ENCODE measurements at places on chromosomes 4 and X.

DNA sequence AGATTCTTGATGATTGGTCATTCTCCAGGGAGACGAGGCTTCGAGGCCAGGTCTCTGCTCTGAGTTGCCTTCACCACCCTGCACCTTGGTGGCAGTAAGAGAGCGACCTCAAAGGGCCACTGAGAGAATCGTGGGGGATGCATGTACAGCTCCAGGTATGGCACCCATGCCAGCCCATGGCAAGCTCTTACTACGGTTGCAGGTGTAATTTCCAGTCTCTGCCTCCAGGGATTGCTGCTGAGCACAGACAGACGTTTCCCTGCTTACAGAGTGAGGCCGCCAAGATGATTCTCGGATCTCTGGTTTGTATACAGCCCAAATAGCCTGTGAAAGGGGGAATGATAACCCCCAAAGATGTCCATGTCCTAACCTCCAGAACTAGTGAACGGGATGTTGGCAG, 16.3 kb upstream of the DRD5 start:
- no peak for DNase-seq

- no peak for DNase-seq
These were observed 77.3 kb upstream of the MSX1 start for GRCh38 chr4:4781936-4782707.

- DNase-seq, result no peak
These were observed 217.2 kb upstream of the ARSJ start for GRCh38 chr4:114196606-114197005.

DNA sequence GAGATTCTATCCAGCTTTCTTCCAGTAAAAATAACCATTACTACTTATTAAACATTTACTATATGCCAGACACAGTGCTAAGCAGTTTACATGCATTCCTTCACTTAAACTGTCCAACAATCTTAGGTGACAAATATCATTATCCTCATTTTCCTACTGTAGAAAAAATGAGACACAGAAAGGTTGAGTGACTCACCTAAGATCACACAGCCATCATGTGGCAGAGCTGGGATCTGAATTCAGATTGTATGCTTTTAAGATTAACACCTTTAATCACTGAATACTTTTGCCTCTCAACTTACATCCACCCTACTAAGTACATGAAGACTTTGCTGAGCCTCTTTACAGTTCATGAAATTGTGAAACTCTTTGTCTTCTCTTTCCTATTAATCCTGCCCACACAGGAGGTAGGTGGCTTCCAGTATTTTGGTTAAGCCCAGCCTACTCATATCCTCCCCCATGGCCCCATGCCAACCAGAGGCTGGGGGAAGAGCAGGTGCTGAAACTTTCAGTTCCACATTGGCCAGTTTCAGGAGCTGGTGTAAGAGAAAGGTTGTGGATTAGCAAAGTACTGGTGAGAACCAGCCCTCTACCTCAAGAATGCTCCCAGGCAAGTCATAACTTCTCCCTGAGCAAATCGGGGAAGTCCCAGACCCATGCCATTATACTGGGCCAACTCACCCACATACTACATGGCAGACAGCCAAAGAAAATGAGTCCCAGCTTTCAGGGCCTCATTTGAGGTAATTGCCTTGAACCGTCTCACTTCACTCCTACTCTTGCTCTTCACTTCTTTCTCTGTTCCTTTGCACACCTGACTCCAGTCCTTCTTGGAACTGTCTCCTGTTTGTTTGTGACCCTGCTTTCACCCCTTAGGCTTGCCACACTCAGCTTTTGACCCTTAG, 211.1 kb downstream of the GUCY2F start:
- DNase-seq, result peak; percentile 1

GRCh38 chrX:29890646-29891200, 324.6 kb upstream of the MAGEB2 start:
- DNase-seq, result no peak

DNA sequence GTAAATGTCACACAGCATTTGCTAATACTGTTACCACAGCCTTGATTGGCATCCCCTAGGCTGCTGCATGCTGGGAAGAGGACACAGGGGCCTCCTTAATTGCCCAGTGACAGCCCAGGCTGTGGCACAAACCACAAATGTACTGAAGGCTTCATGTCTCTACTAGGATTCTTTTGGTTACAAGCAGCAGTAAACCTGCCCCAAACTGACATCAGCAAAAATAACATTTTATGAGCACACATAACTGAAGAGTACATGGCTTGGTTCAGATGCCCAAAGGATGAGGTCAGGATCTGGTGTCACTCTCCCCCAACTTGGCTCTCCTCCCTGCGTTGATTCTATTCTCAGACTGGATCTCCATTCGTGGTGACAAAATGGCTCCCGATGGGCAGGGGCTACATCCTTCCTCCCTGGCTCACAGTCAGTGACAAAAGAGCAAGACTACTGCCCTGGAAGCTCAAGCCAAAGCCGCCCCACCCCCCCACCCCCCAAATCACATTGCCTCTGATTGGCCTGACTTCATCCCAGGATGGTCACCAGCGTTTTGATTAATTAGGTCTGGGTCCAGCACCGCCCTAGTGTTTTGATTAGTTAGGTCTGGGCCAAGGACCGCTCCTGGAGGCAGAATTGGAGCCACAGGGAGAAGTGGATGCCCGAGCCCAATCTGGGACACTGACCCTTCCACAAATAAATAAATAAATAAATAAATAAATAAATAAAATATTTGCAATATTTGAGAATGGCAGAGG, 180.5 kb upstream of the RBPJ start:
- DNase-seq, result peak; percentile 60

GRCh38 chr4:89538886-89539285, 231.3 kb upstream of the GPRIN3 start:
- DNase-seq, result no peak

GRCh38 chr4:113125418-113125817, 76.0 kb downstream of the ANK2 start:
- DNase-seq, result no peak

DNA sequence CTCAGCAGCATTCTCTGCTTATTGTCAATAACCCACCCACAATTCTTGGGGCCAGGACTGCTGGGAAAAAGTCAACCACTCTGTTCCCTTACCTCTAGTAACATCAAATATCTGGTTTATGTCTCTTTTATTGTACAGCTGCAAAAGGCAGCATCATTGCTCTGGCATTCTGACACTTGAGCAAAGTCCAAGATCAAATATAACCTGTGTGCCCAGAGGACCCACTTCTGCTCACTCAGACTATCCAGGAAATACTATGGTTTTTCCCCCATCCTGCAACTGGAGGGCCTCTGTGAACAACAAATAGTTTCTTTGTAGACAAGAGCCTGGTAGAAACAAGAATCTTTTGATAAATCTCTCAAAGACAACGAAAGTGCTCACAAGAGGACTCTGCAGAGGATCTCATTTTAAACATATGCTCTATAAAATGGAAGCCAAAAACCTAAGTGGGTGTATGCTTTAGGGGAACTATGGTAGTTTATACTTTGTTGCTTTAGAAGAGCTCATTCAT, 154.7 kb downstream of the RAB28 start:
- DNase-seq, result no peak

Measured in SJCRH30 (cell line).